ENCODE measurements at places on chromosomes 6 and 20.

GRCh38 chr6:55319961-55320695 lies 7.1 kb upstream of the GFRAL start:
- no peak overlapping the region for H3K27ac ChIP-seq
- H3K36me3 ChIP-seq: no peaks in the 10 kb centered on the region
- H3K4me3 ChIP-seq: no peak overlapping the region
- H3K27me3 ChIP-seq: no peaks in the 10 kb centered on the region
- no peaks in the 10 kb centered on the region for H3K4me1 ChIP-seq

- H3K4me1 ChIP-seq: no peaks in the 10 kb centered on the region
- no peak overlapping the region for H3K27ac ChIP-seq
- H3K36me3 ChIP-seq: no peaks in the 10 kb centered on the region
- H3K4me3 ChIP-seq: no peak overlapping the region
- H3K27me3 ChIP-seq: no peaks in the 10 kb centered on the region
- DNase-seq: no peak
Observed at GRCh38 chr6:47853766-47854165, 71.9 kb downstream of the OPN5 start.

DNA sequence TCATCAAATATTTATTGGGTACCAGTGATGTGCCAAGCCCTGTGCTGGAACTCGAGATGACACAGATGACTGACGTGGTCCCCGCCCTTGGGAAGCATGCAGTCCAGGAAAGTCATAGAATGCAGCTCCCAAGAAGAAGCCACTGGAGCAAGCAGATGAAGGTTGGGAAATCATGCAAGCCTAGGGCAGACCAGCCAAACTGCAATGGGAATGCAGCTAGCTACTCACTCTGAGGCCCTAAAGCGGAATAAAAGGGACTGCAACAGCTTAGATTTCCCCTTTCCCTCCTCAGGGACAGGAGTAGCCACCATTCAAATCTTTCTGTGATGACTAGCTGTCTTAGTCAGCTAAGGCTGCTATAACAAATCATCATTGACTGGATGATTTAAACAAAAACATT lies 152.2 kb downstream of the MAFB start:
- no peak for DNase-seq
- H3K36me3 ChIP-seq: no peaks in the 10 kb centered on the region
- H3K4me1 ChIP-seq: no peaks in the 10 kb centered on the region
- H3K27ac ChIP-seq: no peak overlapping the region
- H3K27me3 ChIP-seq: peaks cover 5% of the 10 kb centered on the region

GRCh38 chr6:33075568-33076405 lies at the start of gene HLA-DPB1:
Gene HLA-DPB1 (plus strand): TSS chr6:33075990. CDS start chr6:33076042, 52 bp downstream.
- no peak within 1 kb of the TSS for H3K27ac ChIP-seq
- no peaks in the 10 kb centered on the region for H3K27me3 ChIP-seq
- no peaks in the 10 kb centered on the region for H3K36me3 ChIP-seq
- no peak within 1 kb of the TSS for H3K4me3 ChIP-seq

DNA sequence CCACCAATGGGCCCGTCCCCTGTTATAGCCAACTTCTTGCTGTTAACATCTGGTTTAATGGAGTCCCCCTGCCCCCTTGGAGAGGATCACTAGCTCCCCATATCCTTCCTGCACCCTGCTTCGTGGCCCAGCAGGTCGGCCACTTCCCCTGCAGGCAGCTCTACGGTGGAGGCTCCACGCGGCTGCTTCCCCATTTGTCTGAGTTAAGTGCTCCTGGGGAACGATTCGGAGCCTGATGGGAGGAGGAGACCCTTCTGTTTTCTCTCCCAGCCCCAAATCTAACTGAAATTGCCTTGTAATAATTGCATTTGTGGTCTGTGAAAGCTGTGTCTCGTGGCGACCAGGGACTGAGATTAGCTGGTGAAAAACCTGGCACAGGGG lies 74.6 kb downstream of the SULF2 start:
- peaks cover 3% of the 10 kb centered on the region for H3K27me3 ChIP-seq
- no peak overlapping the region for H3K4me3 ChIP-seq
- H3K4me1 ChIP-seq: no peaks in the 10 kb centered on the region
- no peaks in the 10 kb centered on the region for H3K36me3 ChIP-seq

- no peaks in the 10 kb centered on the region for H3K4me1 ChIP-seq
- DNase-seq: no peak
- H3K27ac ChIP-seq: no peak overlapping the region
- no peaks in the 10 kb centered on the region for H3K36me3 ChIP-seq
- no peaks in the 10 kb centered on the region for H3K27me3 ChIP-seq
- H3K4me3 ChIP-seq: no peak overlapping the region
Observed at GRCh38 chr20:21289651-21290050, 13.5 kb upstream of the XRN2 start.

DNA sequence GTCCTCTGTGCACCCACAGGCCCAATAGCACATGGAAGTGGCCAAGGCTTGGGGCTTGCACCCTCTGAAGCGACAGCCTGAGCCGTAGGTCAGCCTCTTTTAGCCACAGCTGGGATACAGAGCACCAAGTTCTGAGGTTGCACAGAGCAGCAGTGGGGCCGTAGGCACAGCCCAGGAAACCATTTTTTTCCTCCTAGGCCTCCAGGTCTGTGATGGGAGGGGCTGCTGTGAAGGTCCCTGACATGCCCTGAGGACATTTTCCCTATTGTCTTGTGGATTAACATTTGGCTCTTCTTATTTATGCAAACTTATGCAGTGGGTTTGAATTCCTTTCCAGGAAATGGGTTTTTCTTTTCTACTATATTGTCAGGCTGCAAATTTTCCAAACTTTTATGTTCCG lies 878.7 kb upstream of the MAN1A1 start:
- no peaks in the 10 kb centered on the region for H3K27me3 ChIP-seq
- H3K4me1 ChIP-seq: no peaks in the 10 kb centered on the region
- no peaks in the 10 kb centered on the region for H3K36me3 ChIP-seq
- H3K4me3 ChIP-seq: no peak overlapping the region
- no peak overlapping the region for H3K27ac ChIP-seq
- DNase-seq: no peak

DNA sequence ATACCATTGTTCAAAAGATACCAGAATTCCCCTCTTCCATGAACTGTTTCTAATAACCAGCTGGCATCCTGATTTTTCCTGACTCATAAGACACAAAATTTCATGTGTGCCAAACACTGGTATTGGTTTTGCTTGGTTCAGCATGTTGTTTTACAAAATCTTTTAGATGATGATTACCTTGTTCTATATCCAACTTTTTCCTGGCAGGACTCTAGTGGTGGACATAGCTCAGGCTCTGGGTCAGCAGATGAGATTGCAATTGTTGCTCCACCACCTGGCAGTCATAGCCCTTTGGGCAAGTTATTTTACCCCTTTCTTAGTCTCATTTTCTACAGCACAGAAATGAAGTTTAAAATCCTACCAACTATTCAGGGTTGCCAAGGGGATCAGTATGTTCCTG lies 6.2 kb downstream of the TRIM38 start:
- H3K27me3 ChIP-seq: no peaks in the 10 kb centered on the region
- no peak for DNase-seq
- no peak overlapping the region for H3K27ac ChIP-seq
- no peak overlapping the region for H3K4me3 ChIP-seq
- H3K4me1 ChIP-seq: peaks cover 14% of the 10 kb centered on the region
- H3K36me3 ChIP-seq: peaks cover 2% of the 10 kb centered on the region

DNA sequence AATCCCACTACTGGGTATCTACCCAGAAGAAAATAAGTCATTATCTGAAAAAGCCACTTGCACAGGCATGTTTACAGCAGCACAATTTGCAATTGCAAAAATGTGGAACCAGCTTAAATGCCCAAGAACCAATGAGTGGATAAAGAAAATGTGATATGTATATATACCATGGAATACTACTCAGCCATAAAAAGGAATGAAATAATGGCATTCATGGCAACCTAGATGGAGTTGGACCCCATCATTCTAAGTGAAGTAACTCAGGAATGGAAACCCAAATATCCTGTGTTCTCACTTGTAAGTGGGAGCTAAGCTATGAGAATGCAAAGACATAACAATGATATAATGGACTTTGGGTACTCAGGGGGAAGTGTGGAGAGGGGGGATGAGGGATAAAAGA lies 4.6 kb downstream of the RNGTT start:
- no peak overlapping the region for H3K4me3 ChIP-seq
- H3K4me1 ChIP-seq: no peaks in the 10 kb centered on the region

DNA sequence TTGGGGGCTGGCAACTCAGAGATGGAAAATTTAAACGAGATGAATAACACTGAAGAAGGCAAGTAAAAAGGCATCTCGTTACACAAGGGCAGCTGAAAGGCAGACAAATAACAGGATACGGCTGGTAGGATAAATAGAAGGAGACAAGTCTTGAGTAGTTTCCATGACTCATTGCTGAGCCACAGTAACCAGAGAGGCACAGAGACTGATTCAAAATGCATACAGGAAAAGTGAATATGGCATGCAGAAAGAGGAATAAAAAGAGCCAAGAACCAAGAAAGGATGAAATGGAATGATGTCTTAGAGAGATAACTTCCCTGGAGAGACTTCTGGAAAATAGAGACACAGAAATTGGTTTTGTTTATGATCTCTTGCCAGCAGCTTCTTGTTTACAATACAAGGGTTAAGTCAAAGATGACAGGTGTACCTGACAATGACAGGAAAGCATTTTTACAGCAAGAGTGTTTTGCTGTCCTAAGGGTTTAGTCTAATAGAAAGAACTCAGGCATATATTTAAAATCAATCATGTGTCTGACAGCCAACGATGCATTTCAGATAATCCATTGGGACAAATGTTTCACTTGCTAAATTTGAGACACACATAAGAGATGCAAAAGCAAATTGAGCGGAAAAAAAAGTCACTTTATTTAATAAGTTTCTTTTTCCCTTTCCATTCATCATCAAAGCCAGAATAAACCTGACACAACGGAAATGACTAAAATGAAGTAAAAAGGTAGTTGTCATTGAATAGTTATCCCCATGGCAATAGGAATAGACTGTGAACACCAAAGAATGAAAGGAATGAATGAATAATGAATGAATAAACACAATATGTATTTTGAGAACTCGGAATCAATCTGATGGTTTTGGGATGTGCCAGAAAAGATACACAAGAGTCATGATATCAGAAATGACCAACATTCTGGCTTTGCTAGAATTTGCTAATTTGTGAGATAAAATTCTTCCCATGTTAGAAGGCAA lies 68.0 kb upstream of the KCNQ5 start:
- no peaks in the 10 kb centered on the region for H3K27me3 ChIP-seq
- H3K36me3 ChIP-seq: no peaks in the 10 kb centered on the region
- DNase-seq: peak; percentile 94
- H3K4me3 ChIP-seq: peak overlapping the region; percentile 50

DNA sequence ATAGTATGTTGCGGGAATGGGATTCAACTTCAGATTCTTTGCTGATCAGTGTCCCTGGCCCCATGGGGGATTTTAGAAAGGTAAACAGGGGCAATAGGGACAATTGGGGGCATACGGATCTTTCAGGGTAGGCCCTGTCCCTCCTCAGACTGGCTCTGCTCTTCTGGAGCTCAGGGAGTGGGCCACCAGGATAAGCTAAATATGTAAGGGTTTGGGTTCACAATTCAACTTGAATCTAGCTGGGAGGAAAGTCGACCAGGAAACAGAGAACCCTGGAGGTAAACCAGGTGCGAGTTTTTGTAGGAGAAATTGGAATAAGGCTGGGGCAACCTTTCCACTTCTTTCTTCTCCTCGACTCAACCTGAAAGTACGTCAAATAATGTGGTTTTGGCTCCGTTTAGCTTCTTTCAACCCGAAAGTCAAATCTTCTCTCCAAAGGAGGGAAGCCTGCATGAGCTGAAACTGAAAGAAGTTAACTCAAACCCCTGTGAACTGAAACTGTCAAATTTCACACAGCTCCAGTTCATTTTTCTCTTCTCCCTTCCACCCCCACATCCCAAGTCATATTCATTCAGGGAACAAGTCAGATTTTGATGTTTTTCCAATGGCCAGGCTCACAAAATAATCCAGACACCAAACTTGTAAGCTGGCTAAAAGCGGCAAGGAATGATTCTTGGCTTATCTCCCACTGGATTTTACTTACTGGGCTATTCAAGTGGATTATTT lies 278.2 kb downstream of the CLIC5 start:
- H3K27me3 ChIP-seq: no peaks in the 10 kb centered on the region
- no peaks in the 10 kb centered on the region for H3K36me3 ChIP-seq
- H3K27ac ChIP-seq: no peak overlapping the region
- DNase-seq: no peak

GRCh38 chr20:63737945-63738686 lies 1.5 kb upstream of the SLC2A4RG start:
- no peaks in the 10 kb centered on the region for H3K36me3 ChIP-seq
- H3K27me3 ChIP-seq: no peaks in the 10 kb centered on the region
- H3K4me3 ChIP-seq: no peak overlapping the region
- H3K4me1 ChIP-seq: peaks cover 15% of the 10 kb centered on the region

- peaks cover 9% of the 10 kb centered on the region for H3K4me1 ChIP-seq
- no peaks in the 10 kb centered on the region for H3K27me3 ChIP-seq
- peak overlapping the region; percentile 78 for H3K4me3 ChIP-seq
- no peaks in the 10 kb centered on the region for H3K36me3 ChIP-seq
Observed at GRCh38 chr6:152636609-152637295, 410 bp downstream of the SYNE1 start.

GRCh38 chr6:17869753-17870050 lies 117.7 kb downstream of the KIF13A start:
- H3K27me3 ChIP-seq: no peaks in the 10 kb centered on the region
- H3K36me3 ChIP-seq: no peaks in the 10 kb centered on the region
- H3K4me3 ChIP-seq: no peak overlapping the region
- H3K4me1 ChIP-seq: peaks cover 37% of the 10 kb centered on the region
- DNase-seq: no peak
- H3K27ac ChIP-seq: no peak overlapping the region

GRCh38 chr6:158791274-158791855 lies 27.8 kb downstream of the EZR start:
- no peaks in the 10 kb centered on the region for H3K27me3 ChIP-seq
- DNase-seq: no peak
- H3K4me3 ChIP-seq: no peak overlapping the region
- H3K27ac ChIP-seq: no peak overlapping the region
- peaks cover 26% of the 10 kb centered on the region for H3K36me3 ChIP-seq

GRCh38 chr6:114049367-114049966 lies 78.5 kb upstream of the HDAC2 start:
- H3K4me1 ChIP-seq: no peaks in the 10 kb centered on the region
- no peak overlapping the region for H3K27ac ChIP-seq
- H3K4me3 ChIP-seq: no peak overlapping the region
- no peaks in the 10 kb centered on the region for H3K27me3 ChIP-seq
- DNase-seq: peak; percentile 12
- H3K36me3 ChIP-seq: no peaks in the 10 kb centered on the region

DNA sequence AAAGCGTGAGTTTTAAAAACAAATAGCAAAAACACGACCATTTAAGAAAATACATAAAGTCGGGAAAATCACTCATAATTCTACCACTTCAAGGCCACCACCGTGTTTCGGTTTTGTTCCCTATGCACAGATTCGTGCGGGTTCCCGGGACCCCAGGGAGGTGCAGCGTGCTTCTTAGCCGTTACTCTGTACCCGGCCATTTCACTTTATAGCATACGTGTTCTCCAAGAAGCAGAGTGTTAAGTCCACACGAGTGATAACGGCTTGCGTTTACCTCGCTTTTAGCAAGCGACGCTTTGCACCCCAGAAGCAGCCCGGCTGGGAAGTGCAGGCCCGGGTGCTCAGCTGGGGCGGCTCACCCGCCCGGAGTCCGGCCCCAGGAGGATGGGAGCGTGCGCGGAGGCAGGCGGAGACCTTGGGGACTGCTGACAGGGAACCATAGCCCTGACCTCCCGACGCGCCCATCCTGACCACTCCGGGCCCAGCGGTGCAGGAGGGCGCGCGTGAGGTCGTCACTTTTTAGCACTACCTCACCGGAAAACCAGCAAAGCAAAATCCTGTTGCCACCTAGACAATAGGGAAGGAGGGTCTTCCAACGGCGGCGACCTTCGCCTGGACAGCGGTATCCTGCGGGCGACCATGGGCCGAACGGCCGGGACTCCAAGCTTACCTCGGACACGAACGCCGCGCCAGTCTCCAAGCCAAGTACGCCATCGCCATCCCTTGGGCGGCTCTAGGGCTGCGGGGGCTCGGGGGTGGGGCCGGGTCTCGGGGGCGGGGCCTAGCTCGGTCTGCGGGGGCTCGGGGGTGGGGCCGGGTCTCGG lies at the start of gene ECI2:
ECI2 (minus strand) TSS at position 735 of the 824 bp plus-strand sequence; CDS start at position 720, 15 bp downstream.
- H3K27me3 ChIP-seq: no peaks in the 10 kb centered on the region
- peak; percentile 30 for DNase-seq
- H3K4me1 ChIP-seq: peaks cover 15% of the 10 kb centered on the region
- H3K4me3 ChIP-seq: peak within 1 kb of the TSS; percentile 96
